ENCODE measurements at places on chromosomes 5 and 9. TPM values are rescaled to one million over a fixed set of nuclear protein-coding genes. Genes with fewer than 3 reads are reported as not detected.

CDX1 gene
- not detected for polyA plus RNA-seq

PCDHGA5 gene
- not detected for polyA plus RNA-seq

SOX30 gene
- 0.07 TPM for polyA plus RNA-seq

ZNF883 gene
- polyA plus RNA-seq = 2.8 TPM

RETREG1 gene
- polyA plus RNA-seq = 69.9 TPM

SLC1A3 gene
- polyA plus RNA-seq = not detected

C5orf52 gene
- polyA plus RNA-seq = not detected

GRCh38 chr5:23507278-23507685, at the start of gene PRDM9:
Gene PRDM9 (plus strand): TSS chr5:23507609. CDS start chr5:23509034, 1,425 bp downstream.
- peaks cover 6% of the 10 kb centered on the region for H3K27me3 ChIP-seq
- H3K27ac ChIP-seq = no peak within 1 kb of the TSS
- H3K36me3 ChIP-seq = no peaks in the 10 kb centered on the region
- DNase-seq = peak; percentile 22
- no peaks in the 10 kb centered on the region for H3K4me1 ChIP-seq

GRCh38 chr5:55037046-55037771, 13.2 kb downstream of the GZMK start:
- peak; percentile 59 for DNase-seq
- H3K27ac ChIP-seq = peak overlapping the region; percentile 35
- H3K4me1 ChIP-seq = peaks cover 28% of the 10 kb centered on the region
- no peaks in the 10 kb centered on the region for H3K36me3 ChIP-seq

DNA sequence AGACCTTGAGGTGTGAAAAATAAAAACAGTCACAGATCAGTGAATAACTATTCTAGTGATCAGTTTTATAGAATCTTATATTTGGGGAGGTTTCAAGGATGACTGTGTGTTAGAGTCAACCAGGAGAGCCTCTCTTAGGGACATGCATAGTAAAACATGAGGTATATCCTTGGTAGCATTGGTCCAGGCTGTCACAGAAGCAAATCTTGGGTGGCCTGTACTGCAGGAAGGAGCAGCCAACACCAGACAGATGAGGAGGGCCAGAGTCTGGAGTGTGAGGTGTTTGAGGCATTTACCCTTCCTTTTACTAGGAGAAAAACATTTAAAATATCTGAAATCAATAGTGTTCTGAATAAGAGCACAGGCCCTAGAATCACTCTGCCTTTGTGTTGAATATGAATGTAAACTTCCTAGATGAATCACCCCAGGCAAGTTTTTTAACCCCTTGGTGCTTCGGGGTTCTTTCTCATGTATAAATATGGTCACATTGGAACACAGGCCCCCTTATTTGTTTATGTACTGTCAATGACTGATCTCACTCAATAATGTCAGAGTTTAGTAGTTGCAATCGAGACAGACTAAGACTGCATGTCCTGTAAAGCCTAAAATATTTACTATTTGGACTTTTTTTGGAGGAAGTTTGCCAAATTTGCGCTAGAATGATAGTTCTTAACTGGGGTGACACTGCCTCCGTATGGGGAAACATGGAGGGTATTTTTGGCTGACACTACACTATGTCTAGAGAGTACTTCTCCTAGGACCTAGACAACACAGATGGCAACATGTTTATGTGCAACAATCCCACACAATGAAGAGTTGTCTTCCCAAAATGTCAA, 416.5 kb upstream of the POU5F2 start:
- H3K36me3 ChIP-seq = no peaks in the 10 kb centered on the region
- peaks cover 3% of the 10 kb centered on the region for H3K27me3 ChIP-seq
- H3K27ac ChIP-seq = no peak overlapping the region
- H3K4me3 ChIP-seq = no peak overlapping the region
- DNase-seq = no peak

GRCh38 chr9:94085062-94085639, 887 bp downstream of the PTPDC1 start:
- DNase-seq = no peak
- no peaks in the 10 kb centered on the region for H3K4me1 ChIP-seq
- H3K27ac ChIP-seq = no peak overlapping the region
- no peak overlapping the region for H3K4me3 ChIP-seq

GRCh38 chr5:73387601-73388305, 60.8 kb downstream of the FOXD1 start:
- DNase-seq = peak; percentile 86
- peak overlapping the region; percentile 68 for H3K27ac ChIP-seq
- H3K36me3 ChIP-seq = peaks cover 7% of the 10 kb centered on the region
- H3K4me1 ChIP-seq = peaks cover 34% of the 10 kb centered on the region
- peak overlapping the region; percentile 67 for H3K4me3 ChIP-seq

DNA sequence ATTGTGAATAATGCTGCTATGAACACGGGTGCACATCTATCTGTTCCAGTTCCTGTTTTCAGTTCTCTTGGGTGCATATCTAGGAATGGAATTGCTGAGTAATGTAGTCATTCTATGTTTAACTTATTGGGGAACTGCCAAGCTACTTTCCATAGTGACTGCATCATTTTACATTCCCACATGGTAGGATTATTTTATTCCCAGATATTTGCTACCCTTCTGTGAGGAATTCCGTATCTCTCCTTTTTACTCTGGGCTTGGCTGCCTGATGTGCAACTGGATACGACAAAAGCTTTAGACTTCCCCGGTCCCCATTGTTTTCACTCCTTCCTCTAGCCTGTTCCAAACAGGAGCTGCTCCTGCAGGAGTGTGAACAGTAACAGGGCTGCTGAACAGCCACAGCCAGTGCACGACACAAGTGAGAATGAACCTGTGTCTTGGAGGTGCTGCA, 7.2 kb downstream of the TAS2R1 start:
- no peak overlapping the region for H3K27ac ChIP-seq
- H3K36me3 ChIP-seq = no peaks in the 10 kb centered on the region
- DNase-seq = no peak
- no peaks in the 10 kb centered on the region for H3K27me3 ChIP-seq
- no peaks in the 10 kb centered on the region for H3K4me1 ChIP-seq

DNA sequence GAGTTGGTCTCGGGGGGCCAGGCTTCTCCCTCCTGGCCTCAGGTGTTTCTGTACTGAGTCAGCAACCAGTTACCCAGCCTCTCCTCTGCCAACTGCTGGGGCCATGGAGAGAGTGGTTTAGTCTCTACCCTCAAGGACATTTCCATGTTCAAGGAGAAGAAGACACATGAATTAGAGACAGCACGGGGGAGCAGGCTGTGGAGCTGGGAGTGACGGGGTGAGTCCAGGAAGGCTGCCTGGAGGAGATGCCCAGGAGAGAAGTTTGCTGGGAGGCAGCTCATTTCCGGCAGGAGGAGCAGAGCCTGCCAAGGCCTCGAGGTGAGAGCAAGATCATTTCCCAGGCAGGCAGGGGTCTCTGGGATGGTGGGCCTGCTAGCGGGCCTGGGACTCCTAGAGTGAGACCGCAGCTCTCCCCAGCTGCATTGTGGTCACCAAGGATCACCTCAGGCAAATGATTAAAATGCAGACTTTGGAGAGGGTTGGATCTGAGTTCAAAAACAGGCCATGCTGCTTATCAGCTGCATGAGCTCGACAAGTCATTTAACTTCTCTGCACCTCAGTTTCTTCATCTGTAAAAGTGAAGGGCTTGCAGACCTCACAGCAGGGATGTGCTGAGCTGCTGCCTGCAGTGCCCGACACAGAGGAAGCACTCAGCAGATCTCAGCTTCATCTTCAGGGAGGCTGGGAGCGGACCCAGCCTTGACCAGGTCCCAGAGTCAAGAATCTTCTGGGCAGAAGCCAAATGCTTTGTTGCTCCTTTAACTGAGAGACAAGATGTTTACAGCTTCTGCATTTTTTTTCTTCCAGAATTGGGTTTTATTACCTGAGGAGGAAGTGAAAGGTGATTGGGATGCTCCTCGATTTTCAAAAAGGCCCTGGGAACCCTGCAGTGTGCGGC, 35.2 kb downstream of the NEK6 start:
- no peak overlapping the region for H3K27ac ChIP-seq
- H3K4me1 ChIP-seq = peaks cover 15% of the 10 kb centered on the region
- H3K4me3 ChIP-seq = no peak overlapping the region
- H3K27me3 ChIP-seq = no peaks in the 10 kb centered on the region
- no peak for DNase-seq

DNA sequence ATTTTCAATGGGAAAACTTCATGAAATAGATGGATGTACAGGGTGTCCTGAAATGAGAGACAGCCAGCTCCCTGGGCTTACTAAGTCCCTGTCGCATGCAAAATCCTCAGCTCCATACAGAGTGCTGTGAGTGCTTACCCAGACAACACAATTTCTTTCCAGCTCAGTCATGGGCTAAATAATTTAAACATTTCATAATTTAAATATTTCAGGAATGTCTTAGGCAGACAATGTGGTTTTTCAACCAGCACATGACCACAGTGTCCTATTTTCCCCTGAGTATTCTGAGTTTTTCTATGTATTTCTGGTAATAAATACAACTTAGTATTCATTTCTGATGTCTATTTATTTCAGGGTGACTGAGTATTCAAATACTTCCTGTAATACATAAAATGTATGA, 188.5 kb upstream of the SNX2 start:
- peaks cover under 1% of the 10 kb centered on the region for H3K27me3 ChIP-seq
- H3K27ac ChIP-seq = no peak overlapping the region
- DNase-seq = no peak
- H3K36me3 ChIP-seq = no peaks in the 10 kb centered on the region

DNA sequence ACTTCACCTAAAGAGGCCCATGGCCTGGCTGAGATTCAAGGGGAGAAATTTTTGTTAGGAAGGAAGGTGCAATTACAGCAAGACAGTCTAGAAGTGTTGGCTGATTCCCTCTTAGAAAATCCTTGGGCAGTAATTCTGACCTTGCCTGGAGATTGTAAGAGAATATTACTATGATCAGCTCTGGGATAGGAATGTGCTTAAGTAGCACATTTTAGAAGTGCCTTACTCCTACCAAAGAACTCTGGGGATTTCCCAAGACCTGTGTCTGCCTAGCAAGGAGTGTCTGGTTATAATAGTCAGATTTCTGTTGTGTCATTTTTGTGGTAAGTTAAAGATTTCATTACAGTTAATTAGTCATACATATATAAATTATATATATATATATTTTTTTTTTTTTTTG, 52.3 kb downstream of the NLN start:
- no peaks in the 10 kb centered on the region for H3K27me3 ChIP-seq
- H3K4me3 ChIP-seq = no peak overlapping the region
- H3K27ac ChIP-seq = no peak overlapping the region
- peaks cover 3% of the 10 kb centered on the region for H3K4me1 ChIP-seq
- no peak for DNase-seq

DNA sequence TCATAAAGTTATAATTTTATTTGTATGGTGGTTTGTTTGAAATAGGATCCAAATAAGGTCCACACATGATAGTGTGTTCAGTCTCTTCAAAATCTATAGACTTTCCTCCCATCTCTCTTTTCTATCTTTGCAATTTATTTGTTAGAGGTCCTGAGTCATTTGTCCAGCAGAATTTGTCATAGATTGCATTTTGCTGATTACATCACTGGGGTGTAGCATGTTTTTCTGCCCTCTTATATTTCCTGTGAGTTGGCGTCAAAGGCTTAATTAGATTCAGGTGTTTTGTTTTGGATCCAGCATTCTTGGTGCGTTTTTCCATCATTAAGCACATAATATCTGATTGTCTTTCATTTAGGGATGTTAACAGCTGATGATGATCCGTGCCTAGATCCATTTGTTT, 15.0 kb downstream of the CYFIP2 start:
- peak overlapping the region; percentile 67 for H3K4me3 ChIP-seq
- H3K27ac ChIP-seq = peak overlapping the region; percentile 45
- H3K4me1 ChIP-seq = peaks cover 97% of the 10 kb centered on the region
- no peak for DNase-seq
- H3K36me3 ChIP-seq = no peaks in the 10 kb centered on the region

Measured in naive thymus-derived CD8-positive, alpha-beta T cell (primary cell).